Fibroblast of skin of left biceps (primary cell): ENCODE measurements at places on chromosomes 12 and 14.

DNA sequence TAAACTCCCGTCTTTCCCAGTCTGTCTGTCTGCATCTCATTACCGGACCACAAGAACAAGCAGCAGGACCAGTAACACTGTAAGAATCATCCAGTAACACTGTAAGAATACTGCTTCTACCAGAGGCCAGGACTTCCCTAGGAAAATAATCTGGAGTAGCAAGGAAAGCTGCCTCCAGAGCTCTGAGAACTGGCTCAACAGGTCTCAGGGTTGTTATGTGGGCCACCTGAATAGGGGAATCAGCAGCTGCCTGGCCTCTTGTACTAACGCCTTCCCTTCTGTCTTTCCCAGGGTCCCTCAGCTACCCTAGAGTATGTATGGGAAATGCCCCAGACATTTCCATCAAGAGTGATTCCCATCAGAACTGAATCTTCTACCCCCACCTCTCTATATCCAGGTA is 954 bp upstream of the SLC39A2 start:
- no peak for DNase-seq

GRCh38 chr12:75859868-75860267 is 171.7 kb downstream of the PHLDA1 start:
- DNase-seq, result no peak

DNA sequence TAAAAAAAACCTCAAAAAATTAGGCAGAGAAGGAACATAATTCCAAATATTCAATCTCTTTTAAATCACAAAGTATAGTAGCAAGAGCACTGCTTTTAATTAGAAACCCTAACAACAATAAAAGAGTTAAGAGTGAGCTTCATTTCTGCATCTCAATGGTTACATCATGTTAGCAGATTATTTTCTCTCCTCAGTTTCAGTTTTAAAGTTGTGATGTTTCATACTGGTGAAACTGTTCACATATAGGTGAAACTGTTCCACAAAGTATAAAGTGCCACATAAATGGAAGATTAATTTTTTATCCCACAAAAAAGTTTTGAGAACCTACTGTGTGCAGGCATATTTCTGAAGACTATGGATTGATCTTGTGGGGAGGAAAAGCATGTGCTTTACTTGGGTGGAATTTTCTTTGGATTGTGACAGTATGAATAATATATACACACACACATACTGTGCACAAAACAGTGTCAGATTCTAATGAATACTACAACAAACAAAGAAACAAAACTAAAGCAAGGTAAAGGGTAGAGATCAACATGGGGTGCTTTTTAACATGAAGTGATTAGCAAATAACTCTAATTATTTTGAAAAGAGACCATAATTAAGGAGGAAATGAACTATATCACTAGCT is 17.1 kb downstream of the LUM start:
- no peak for DNase-seq

- DNase-seq, result no peak
Measured at GRCh38 chr12:132284827-132285741, 44.3 kb downstream of the GALNT9 start.

GRCh38 chr14:29370024-29370423 is 557.6 kb downstream of the PRKD1 start:
- no peak for DNase-seq

- no peak for DNase-seq
Measured at GRCh38 chr14:89011355-89012281, 187.2 kb downstream of the TTC8 start.

- no peak for DNase-seq
Measured at GRCh38 chr14:77007975-77008421, 20.5 kb downstream of the IRF2BPL start.

GRCh38 chr12:20305470-20305869 is 62.9 kb upstream of the PDE3A start:
- no peak for DNase-seq

- DNase-seq, result no peak
Measured at GRCh38 chr12:102423462-102423861, 56.9 kb downstream of the IGF1 start.

GRCh38 chr12:98416845-98417244 is 98.5 kb upstream of the TMPO start:
- DNase-seq, result no peak

DNA sequence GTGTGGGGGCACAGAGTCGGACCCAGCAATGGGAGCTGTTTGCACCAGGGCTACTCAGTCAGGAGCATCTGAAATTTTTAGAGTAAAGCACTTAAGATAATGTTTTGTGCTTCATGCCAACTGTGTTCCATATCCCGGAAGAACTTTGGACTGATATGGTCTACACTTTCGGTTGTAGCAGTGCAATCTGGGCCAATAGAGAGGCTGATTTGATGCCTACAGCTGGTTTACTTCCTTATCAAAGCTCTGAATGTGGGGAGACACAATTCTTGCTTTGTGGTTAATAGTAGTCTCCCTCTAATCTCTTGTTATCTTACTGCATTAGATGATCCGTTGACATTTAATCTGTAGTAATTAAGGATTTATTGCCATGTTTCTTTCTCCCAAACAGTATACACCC is 7.8 kb upstream of the VDR start:
- no peak for DNase-seq

GRCh38 chr12:55705782-55706402 is 1.8 kb downstream of the ITGA7 start:
- no peak for DNase-seq

DNA sequence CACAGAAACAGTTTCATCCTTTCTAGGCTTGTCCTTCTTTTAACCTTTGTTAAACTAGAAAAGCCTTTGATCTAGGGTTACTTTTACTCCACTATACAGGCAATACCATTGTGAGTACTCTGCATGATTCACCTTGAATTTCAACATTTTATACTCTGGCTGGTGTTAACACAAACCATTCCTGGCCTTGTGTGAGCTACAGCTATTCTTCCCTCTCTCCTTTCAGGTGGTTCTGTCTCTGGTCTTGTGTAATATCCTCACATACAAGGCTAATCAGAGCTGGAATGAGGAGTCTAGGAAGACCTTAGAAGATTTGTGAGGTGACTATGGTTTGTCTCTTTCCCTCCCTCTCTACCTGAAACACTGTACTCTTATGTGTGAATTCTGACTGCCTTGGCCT is 837.4 kb upstream of the USP15 start:
- no peak for DNase-seq

DNA sequence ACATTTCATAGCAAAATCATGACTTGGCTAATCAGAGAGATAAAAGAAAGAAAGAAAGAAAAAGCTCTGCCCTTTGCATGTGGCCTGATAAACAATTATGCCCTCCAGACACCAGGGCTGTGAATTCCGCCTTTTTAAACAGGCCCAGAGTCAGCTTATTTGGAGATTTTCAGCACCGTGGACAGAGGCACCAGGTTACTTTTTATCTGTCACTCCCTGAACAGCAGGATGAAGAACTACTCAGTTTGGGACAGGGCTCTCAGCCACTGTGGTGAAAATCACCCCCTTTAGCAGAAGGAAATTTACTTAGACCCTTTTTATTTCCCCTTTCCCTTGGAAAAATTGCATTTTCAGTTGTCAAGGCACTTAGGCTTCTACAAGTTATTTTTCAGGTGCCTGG is 359.9 kb downstream of the NRXN3 start:
- DNase-seq, result no peak

GRCh38 chr12:95796982-95797289 is 6.4 kb upstream of the NTN4 start:
- DNase-seq, result no peak

DNA sequence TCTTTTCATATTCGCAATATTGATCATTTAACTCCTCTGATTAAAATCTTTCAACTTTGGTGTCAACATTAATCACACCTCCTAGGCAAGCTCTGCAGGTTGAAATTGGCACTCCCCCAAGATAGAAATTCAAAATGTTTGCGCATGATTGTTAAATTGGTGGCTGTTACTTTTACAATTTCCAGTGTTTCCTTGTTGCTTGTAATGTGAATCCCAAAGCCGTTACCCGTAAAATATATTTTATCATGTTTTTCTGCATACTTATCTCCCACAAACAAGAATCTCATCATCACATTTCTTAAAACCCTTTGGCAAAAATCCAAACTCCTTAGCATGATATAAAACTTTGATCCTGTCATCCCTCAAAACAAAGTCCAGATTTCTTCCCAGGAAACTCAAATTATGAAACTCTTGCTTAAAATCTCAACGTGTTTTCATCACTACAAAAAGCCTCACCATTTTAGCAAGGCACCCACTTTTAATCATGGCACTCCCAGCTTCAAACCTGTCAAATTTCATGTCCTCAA is 14.7 kb downstream of the RTL1 start:
- DNase-seq, result no peak

- DNase-seq, result no peak
Measured at GRCh38 chr14:20397511-20397910, 15.8 kb downstream of the TEP1 start.

DNA sequence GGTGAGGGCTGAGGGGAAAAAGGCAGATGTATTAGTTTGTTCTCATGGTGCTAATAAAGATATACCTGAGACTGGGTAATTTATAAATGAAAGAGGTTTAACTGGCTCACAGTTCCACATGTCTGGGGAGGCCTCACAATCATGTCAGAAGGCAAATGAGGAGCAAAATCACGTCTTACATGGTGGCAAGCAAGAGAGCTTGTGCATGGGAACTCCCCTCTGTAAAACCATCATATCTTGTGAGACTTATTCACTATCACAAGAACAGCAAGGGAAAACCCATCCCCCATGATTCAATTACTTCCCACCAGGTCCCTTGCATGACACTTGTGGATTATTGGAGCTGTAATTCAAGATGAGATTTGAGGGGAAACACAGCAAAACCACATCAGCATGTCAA is 1220.9 kb downstream of the GALC start:
- no peak for DNase-seq

DNA sequence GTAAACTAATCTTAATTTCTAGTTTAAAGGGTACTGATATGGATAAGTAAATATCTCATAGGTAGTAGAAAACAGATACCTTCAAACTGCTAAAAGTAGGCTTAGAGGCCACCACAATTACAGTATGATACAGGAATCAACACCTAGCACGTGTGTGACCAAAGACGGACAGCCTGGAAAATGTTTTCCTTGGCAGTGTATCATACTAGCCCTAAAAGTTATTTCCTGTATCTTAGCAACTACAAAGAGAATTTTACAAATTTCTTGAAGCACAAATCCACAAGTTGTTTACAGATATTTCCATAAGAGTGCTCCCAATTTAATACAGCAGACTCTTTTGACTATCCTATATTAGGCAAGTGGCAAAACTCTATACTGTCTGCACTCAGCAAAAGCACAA is 106.0 kb downstream of the ITPR2 start:
- no peak for DNase-seq
